ENCODE measurements at places on chromosomes 3 and 15.

- DNase-seq = no peak
Measured at GRCh38 chr15:33234020-33234461, 39.5 kb upstream of the FMN1 start.

DNA sequence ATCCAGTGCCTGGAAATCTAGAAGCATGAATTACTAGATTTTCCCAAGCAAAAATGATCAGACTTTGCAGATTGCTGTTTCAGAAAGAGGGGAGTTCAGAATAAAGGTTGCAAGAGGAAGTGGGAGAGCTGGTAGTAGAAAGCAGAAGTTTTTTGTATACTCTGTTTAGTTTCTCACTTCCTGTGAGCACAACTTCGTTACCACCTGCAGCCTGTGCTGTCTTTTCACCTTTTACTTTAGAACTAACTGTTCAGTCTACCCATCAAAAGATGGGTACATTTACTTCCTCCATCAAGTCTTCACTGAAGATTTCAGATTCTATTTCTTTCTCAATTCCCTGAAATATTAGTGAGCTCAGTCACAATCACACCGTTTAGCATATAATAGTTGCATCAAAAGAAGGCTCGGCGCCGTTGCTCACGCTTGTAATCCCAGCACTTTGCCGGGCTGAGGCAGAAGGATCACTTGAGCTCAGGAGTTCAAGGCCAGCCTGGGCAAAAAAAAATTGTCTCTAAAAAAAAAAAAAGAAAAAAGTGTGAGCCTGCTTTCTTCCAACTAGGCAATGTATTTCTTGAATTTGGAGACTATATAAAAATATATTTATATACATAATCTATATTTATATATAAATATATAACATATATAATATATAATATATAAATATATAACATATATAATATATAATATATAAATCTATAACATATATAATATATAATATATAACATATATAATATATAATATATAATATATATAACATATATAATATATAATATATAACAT, 1.8 kb upstream of the CEP97 start:
- DNase-seq = peak; percentile 73

GRCh38 chr15:60729850-60730458, 251.0 kb upstream of the ICE2 start:
- no peak for DNase-seq

- DNase-seq = peak; percentile 71
Measured at GRCh38 chr15:68055224-68055705, 1.1 kb downstream of the PIAS1 start.

DNA sequence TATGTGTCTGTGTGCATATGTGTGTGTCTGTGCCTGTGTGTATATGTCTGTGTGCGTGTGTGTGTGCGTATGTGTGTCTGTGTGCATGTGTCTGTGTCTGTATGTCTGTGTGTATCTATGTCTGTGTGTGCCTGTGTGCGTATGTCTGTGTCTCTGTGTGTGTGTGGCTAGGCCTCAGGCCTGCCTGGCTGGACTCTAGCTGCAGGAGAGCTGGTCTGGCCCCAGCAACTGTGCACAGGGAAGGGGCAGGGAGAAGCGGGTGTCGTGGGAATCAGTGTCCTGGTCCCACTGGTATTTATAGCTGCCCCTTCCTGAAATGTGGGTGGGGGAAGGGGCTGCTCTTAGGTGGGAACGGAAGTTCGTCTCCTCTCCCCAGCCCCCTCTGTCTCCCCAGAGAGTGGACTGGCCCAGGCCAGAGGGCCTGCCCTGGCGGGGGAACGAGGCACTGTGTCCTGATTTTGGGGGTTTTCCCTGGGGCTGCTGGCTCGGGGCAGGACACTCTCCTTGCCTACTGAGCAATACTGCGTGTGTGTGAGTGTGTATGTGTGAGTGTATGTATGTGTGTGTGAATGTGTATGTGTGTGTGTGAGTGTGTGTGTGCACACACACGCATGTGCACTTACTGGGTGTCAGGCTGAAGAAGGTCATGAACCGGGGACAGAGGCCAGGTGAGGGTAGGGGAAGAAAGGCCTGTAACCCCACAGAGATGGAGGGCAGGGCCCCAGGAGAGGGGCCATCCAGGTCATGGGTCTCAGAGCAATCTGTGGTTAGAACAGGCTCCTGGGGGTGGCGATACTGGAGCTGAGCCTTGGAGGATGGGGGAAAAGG, 6.6 kb downstream of the CSPG4 start:
- DNase-seq = no peak

- no peak for DNase-seq
Measured at GRCh38 chr3:38337703-38338102, 8.9 kb upstream of the XYLB start.

DNA sequence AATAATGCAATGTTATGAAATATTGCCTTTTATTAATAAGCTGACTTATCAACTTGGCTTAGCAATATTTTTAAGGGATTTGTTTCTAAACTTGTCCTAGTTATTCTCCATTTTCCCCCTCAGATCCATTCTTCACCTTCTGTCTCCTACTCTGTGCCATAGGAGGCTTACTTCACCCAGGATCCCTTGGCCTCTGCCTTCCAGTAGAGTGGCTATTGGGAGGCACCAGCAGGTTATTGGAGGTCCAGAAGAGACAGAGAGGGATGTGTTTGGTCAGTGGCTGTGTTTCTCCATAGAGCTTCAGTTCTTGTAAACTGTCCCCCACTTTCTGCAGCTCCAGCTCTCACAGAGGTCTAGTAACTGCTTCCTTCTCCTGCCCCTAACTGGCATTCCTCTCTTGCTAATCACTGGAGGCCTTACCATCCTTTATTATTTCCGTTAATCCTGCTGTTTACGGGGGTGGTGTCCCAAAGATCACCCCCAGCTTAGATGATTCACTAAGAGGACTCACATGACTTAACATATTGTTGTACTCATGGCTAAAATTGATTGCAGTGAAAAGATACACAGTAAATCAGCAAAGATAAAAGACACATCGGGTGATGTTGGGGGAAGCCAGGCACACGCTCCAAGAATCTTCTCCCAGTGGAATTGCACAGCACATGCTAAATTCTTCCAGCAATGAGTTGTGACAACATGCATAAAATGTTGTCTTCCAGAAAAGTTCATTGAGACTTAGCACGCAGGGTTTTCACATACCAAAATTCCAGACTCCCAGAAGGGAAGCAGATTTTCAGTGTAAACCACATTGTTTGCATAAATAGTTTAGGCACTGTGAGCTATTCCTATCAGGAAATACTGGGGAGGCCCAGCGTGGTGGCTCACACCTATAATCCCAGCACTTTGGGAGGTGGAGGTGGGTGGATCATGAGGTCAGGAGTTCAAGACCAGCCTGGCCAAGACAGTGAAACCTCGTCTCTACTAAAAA, 67.5 kb downstream of the RPL22L1 start:
- no peak for DNase-seq

DNA sequence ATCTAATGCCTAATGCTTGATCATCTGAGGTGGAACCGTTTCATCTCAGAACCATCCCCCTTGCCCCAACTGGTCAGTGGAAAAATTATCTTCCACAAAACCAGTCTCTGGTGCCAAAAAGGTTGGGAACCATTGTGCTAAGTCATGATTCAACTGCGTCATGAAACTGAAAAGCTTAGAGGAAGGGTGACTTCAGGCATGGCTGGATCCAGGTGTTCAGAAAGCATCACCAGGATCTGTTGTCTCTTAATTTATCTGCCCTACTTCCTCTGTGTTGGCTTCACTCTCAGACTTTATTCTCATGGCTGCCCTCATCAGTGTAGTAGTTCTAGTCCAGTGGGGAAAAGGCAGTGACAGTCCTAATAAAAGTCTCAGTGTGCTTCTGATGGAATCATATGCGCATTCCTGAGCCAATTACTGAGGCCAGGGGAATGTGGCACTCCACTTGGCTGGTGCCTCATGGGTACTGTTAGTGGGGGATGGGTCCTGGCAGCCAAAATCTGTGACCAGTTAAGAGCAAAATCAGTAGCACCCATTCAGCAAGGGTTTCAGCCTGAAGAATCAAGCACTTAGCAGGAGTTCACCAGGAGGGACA, 110.3 kb downstream of the WNT5A start:
- DNase-seq = no peak

DNA sequence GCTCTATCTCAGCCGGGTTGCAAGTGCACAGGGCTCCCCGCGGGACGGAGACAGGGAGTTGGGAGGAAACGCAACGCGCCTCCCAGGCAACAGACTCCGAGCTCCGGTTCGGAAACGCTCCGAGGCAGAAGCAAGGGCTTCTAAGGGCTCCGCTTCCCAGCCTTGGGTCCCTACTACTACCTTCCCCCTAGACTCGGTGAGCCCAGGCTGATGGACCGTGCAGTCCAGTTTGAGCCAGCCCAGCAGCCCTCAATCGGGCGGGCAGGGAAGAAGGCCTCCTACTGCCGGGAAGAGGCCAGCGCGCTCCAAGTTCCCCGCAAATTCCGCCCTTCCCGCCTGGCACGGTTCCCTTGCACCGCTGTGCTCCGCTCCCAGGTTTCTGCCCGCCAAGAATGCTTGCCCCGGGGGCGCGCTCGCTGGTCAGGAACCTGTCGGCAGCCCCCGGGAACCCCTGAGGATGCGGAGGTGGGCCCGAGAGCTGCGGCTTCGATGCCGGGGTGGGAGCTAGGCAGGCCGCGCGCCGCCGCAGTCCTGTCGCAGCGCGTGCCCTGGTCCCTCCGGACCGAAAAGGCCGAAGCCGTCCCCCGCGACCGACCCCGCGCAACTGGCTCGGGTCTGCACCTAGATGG, 728 bp downstream of the TRANK1 start:
- DNase-seq = peak; percentile 57

DNA sequence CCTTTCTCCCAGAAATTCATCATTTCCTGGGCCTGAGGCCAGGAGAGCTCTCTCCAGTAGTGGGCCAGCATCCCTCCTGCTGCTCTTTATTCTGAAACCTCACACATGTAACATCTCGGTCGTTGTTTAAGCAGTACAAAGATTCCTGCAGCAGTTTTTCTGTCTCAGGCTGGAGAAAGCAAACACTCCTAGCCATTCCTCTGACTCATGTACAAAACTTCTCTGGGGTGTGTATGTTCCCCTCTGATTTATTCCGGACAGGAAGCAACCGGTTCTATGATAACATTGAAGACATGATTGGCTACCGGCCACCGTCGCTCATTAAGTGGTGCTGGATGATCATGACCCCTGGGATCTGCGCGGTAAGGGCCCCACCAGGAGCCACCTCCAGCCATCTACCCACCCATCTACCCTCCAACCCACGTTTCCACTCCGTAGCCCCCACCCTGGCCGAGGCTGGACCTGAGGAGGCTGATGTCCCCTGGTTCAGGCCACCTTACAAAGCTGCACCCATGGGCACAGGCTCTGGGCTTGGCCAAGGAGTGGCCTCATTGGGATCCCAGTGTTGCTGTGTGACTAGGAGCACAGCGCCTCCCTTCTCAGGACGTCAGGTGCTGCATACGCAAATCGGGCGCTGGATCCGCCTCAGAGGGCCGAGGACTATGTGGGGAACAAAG, 58.6 kb upstream of the SLC6A1 start:
- DNase-seq = no peak

GRCh38 chr3:152251916-152252315, 16.8 kb upstream of the MBNL1 start:
- DNase-seq = no peak

- DNase-seq = no peak
Measured at GRCh38 chr3:100274361-100274760, 13.6 kb downstream of the TBC1D23 start.

- DNase-seq = no peak
Measured at GRCh38 chr15:68734352-68734751, 86.3 kb downstream of the ANP32A start.

DNA sequence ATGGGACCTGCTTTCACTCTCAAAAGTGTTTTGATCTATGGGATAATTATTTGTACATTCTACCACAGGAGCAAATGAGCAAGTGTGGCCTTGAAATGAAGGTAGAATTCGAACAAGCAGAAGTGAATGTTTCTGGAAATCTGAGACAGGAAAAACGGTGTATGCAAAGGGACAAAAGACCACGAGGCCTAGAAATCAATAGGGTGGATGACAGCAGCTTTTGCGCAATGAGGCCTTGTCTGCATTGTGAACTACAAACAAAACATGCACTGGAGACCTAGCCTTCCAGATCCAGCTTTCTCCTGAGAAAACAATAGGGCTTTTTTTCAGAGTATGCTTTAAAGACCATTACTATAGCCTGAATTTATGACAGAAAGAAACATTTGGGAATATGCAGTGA, 1137.0 kb downstream of the ROBO2 start:
- no peak for DNase-seq

DNA sequence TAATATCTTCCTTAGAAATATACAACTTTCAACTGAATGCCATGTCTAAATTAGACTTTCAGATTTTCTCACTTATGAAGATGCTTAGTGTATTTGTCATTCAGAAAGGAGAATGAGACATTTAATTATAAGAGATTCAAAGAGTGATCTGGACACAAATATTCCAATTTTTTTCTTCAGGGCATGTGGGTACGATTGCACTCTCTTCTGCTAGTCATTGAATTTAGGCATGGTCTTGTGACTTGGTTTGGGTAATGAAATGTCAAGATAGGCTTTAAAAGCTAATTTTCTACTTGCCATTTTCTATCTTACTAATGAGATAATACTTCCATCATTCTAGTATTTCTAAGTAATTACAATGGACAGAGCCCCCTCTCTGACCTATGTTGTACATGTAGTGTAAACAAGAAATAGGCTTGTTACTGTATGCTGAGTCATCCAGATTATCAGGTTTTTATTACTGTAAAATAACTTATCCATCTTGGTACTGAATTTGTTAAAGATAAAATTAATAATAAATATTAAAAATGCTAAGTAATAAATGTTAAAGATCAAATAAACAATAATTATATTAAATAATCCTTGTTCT, 770.8 kb upstream of the BCHE start:
- no peak for DNase-seq

- DNase-seq = no peak
Measured at GRCh38 chr15:91793771-91794170, 59.7 kb upstream of the SLCO3A1 start.

DNA sequence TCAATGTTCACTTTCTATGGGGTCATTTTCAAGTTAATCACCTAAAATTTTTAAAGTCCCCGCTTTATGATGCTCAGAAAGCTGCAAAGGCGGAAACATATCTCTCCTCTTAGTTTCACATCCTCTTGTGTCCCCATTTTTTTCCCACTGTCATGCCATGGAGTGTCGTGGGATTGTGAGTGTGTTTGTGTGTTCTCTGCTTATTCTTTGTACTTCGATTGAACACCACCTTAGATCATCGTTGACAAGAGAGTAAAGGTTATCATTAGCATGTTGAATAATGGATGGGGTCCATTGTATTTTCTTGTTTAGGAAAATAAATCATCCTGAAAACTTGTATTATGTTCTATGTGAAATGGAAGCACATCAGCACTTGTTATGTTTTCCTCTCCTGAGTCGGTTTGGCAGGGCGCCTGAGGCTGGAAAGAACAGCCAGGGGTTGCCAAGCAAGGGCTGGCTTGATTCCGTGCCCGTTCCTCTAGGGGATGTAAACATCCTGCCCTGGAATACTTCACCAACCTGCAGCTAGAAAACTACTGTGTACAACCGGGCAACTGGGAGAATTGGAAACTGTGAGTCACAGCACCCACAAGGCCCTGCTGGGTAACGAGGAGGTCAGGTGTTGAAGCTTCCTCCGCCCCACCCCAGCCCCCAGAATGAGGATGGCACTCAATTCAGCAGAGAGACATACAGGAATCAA, 67.2 kb downstream of the EIF4E3 start:
- no peak for DNase-seq
